Natural killer cell (primary cell): ENCODE measurements at places on chromosomes 2 and 18. TPM values are rescaled to one million over a fixed set of nuclear protein-coding genes. Genes with fewer than 3 reads are reported as not detected.

CCDC178 gene
- not detected for total RNA-seq

POTEJ gene
- total RNA-seq: not detected

HOXD9 gene
- not detected for total RNA-seq

CCDC121 gene
- total RNA-seq: 0.58 TPM

SIGLEC15 gene
- total RNA-seq: not detected

DNA sequence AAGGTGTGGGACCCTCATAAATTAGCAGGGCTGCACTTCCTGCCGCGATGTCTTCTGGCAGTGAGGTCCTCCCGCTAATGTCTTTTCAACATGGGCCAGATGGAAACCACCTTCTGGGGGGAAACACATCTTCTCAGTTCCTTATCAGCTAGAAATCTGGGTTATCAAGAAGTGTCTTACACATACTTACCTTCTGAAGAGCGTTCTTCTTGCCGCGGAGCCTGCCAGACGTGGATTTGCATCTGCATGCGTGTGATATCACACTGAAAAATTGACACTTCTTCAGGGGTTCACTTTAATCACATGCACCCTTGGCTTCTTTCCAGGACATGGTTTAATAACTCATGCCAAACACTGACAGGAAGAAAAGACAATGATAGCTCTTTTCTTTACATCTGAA lies 163.5 kb upstream of the SOX11 start:
- H3K4me3 ChIP-seq: no peak overlapping the region
- no peak overlapping the region for H3K27ac ChIP-seq
- no peak for DNase-seq
- H3K27me3 ChIP-seq: no peaks in the 10 kb centered on the region
- H3K36me3 ChIP-seq: no peaks in the 10 kb centered on the region

DNA sequence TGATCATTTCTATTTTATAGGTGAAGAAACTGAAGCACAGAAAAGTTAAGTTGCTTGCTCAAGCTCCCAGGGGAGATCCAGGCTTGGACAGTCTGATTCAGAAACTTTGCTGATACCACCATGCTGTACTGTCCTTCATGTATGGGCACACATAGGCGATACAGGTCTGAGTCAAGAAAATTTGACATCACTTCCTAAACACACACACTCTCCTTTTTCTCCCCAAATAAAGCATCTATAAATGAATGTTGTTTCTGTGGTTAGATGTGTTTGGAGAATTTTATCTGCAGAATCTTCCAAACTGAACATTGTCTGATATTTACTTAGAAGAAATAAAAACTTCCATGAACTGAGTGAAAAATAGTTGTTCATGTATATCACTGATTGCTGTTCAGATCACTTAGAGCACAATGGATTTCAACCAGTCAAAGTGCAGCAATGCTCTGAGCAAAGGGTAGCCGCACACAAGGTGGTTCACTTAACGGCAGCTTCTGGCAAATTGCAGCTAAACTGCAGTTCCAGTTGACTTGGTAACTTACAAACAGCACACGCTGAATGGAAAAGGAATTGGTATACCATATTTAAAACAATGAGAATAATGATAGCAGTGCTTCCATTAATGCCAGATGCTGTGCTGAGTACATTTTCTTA lies 10.0 kb upstream of the AGFG1 start:
- H3K27ac ChIP-seq: no peak overlapping the region
- no peak overlapping the region for H3K4me3 ChIP-seq
- H3K4me1 ChIP-seq: peaks cover 11% of the 10 kb centered on the region
- H3K36me3 ChIP-seq: no peaks in the 10 kb centered on the region

GRCh38 chr2:227888289-227888688 lies 16.9 kb downstream of the DAW1 start:
- H3K27ac ChIP-seq: no peak overlapping the region
- no peaks in the 10 kb centered on the region for H3K27me3 ChIP-seq
- H3K4me3 ChIP-seq: no peak overlapping the region
- no peaks in the 10 kb centered on the region for H3K4me1 ChIP-seq
- no peak for DNase-seq

GRCh38 chr2:241550616-241551580 lies 7.6 kb upstream of the BOK start:
- H3K36me3 ChIP-seq: no peaks in the 10 kb centered on the region
- H3K27me3 ChIP-seq: no peaks in the 10 kb centered on the region
- no peak overlapping the region for H3K27ac ChIP-seq
- DNase-seq: no peak
- no peak overlapping the region for H3K4me3 ChIP-seq

DNA sequence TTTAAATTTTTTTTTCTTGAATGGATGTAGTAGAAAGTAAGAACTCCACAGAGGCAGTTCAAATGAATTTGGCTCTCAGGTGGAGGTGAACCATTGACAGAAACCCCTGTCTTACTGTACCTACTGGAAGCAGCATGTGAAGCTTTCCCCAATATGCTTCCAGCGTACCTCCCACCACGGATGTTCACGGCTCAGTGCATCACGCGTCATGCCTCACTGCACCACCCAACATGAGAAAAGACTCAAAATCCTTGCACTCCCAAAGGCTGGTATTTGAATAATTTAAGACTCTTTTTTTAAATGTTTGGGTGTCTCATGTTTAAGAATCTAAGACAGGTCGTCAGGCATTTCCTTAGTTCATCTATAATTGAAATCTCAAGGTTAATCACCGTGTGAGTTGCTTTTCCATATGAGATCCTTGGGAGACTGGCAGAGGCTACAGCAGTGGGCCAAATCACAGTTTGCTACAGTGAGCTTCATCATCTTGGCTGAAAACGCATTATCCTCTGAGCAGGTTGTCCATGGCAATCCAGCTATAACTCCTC lies 846.4 kb downstream of the DCDC2C start:
- H3K27me3 ChIP-seq: no peaks in the 10 kb centered on the region
- no peak overlapping the region for H3K4me3 ChIP-seq
- no peak for DNase-seq
- H3K36me3 ChIP-seq: no peaks in the 10 kb centered on the region
- no peaks in the 10 kb centered on the region for H3K4me1 ChIP-seq

DNA sequence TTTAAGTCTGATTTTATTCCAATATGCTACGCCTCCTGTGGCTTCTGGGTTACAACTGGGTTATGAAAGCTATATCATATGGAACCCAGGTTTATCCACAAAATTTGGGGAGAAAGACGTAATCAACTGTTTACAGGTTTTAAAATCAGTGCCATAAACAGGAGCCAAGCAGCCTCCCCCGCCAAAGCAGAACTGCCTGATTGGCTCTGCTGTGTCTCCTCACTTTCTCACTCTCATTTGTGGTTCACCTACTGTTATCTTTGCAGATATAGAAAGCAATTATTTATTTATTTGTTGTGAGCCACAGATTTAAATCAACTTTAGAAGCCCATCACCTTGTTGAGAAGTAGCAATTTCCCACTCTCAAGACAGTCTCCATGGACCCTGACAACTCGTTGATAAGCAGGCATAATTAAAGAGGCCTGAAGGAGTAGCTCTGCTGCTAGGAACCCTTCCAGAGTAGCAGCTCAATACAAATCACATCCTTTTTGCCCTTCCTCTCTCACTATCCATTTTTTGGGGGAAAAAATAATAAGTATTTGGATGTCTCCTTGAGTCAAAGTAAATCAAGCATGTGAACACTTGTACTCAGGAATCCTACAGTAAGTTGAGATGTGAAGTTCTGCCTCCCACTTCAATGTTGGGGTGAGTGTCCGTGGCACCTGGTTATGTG lies 191.0 kb upstream of the CCDC150 start:
- no peaks in the 10 kb centered on the region for H3K27me3 ChIP-seq
- H3K4me1 ChIP-seq: no peaks in the 10 kb centered on the region
- no peak for DNase-seq
- no peak overlapping the region for H3K27ac ChIP-seq
- no peaks in the 10 kb centered on the region for H3K36me3 ChIP-seq

DNA sequence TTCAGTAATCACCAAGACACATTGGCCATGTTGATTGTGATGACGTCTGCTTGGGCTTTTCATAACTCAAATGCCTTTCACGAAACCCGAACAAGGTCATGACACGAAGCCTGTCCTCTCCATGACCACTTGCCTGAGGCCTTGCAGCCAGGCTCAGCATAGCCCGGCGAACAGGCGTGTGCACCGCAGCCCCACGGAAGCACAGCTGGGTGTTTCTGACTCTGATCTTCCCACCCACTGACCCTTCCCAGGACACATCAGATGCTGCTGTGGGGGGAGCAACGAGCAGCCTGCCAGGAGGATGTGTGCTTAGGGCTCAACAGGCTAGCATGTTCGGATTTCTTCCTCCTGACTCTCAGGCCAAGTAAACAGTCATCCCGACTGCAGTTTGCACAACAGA lies 369.4 kb upstream of the SALL3 start:
- H3K4me1 ChIP-seq: no peaks in the 10 kb centered on the region
- no peaks in the 10 kb centered on the region for H3K27me3 ChIP-seq
- H3K4me3 ChIP-seq: no peak overlapping the region
- H3K27ac ChIP-seq: no peak overlapping the region
- H3K36me3 ChIP-seq: no peaks in the 10 kb centered on the region

DNA sequence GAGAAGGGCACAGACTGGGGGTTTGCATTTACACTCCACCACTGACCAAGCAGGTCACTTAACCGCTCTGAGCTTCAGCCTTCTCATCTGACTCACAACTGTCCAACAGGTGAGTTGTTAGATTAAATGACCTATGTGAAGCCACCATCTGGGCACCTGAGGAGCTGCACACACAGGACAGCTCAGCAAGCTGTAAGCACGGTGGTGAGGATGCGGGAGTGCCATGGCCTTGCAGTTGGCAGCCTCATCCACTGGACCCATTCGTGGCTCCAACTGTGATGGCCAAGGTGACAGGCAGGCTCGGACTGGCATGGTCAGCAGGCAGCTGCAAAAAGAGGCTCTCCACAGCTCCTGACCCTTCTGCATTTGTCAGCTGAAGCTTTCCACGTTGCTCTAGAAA lies 23.3 kb upstream of the AMMECR1L start:
- H3K27ac ChIP-seq: no peak overlapping the region
- DNase-seq: no peak
- H3K27me3 ChIP-seq: no peaks in the 10 kb centered on the region
- no peaks in the 10 kb centered on the region for H3K36me3 ChIP-seq
- no peaks in the 10 kb centered on the region for H3K4me1 ChIP-seq

DNA sequence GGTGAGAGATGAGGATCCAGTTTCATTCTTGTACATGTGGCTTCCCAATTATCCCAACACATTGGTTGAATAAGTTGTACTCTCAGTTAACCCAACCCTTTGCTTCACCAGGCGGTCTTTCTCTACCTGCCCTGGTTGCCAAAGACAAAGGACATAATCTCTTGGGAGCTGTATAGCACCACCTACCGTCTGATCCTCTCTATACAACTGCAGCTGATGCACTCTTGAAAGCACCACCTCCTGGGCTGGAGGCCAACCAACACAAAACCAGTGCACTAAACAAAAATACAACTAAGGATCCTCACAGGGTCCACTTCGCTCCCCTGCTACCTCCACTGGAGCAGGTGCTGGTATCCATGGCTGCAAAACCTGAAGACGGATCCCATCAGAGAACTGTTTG lies 473.6 kb upstream of the NRXN1 start:
- H3K27me3 ChIP-seq: no peaks in the 10 kb centered on the region
- no peak overlapping the region for H3K27ac ChIP-seq
- no peaks in the 10 kb centered on the region for H3K4me1 ChIP-seq
- DNase-seq: no peak
- no peak overlapping the region for H3K4me3 ChIP-seq
